Stimulated activated CD4-positive, alpha-beta T cell treated with anti-CD3 and anti-CD28 coated beads, Interleukin-12 subunit alpha, Interleukin-12 subunit beta, amount 100 ng/mL, for 48 hours (primary cell): ENCODE measurements at places on chromosomes 1 and 21.

DNA sequence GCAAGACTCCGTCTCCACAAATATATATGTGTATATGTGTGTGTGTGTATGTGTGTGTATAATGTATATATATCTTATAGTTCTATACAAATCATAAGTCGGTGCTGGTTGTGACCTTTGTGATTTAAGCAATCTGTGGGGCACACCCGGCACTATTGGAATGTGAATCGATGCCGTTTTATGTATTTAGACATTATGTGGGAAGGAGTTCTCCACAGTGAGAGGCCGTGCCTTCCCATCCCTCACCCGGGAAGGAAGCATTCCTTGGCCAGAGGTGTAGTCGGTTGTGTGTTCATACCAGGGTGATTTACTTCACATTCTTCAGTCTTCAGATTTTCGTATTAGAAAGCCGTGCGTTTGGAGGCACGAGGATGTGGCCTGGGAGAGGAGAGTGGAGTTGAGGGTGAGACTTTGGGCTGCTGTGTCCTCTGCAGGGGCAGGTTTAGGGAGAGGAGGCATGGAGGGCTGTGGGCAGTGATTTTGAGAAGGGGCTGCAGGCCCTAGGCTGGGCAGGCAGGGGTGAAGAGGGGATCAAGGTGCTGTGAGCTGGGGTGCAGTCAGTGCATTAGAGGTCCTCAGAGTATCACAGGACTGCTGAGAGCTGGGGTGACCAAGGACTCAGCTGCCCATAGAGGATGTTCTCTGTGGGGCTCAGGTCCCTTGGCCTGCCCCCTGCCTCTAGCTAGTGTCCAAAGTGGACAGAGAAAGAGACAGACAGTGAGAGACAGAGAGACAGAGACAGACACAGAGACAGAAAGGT lies 57.7 kb downstream of the TRIM11 start:
- no peak for DNase-seq

DNA sequence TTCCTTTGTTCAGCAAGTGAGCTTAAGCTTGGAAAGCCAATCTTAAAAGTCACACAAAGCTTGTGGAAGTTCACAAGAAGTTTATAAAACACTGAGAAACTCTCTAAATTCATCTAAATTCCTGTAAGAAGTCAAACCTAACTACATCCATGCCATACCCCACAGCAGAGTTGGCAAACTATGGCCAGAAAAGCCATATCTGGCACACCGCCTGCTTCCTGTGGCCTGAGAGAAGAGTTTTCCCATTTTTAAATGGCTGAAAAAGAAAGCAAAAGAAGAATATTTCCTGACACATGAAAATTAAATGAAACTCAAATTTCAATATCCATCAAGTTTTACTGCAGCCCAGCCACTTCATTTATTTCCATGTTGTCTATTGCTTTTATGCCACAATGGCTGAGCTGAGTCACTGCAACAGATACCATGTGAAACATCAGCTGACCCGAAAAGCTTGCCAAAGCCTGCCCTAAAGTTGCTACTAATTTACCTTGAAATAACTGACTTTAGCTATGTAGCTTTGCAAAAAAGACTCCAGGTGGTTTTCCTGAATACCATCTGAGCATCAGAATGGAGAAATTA lies 237.1 kb downstream of the SLC45A1 start:
- peak; percentile 17 for DNase-seq

DNA sequence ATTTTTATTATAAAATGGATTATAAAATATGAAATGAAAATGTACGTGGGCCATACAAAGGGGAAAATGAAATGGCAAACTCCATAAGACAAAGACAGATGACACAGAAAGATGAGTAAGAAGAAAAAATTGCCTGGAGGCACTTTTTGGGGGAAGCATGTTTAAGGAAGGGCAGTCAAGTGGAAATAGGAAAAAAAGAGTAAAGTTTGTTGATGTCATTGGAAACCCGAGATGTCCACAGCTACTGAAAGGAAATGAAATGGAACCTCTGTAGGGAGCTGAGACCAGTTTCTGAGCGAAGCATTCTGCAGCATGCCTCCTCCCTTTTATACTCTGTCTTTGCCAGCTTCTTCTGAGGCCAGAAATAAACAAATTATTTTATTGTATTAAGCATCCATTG lies 203.4 kb upstream of the UBE2U start:
- no peak for DNase-seq

GRCh38 chr21:37459575-37459974 lies 93.0 kb downstream of the DYRK1A start:
- DNase-seq = no peak

GRCh38 chr21:36696390-36697059 lies 2.4 kb upstream of the SIM2 start:
- DNase-seq = no peak

DNA sequence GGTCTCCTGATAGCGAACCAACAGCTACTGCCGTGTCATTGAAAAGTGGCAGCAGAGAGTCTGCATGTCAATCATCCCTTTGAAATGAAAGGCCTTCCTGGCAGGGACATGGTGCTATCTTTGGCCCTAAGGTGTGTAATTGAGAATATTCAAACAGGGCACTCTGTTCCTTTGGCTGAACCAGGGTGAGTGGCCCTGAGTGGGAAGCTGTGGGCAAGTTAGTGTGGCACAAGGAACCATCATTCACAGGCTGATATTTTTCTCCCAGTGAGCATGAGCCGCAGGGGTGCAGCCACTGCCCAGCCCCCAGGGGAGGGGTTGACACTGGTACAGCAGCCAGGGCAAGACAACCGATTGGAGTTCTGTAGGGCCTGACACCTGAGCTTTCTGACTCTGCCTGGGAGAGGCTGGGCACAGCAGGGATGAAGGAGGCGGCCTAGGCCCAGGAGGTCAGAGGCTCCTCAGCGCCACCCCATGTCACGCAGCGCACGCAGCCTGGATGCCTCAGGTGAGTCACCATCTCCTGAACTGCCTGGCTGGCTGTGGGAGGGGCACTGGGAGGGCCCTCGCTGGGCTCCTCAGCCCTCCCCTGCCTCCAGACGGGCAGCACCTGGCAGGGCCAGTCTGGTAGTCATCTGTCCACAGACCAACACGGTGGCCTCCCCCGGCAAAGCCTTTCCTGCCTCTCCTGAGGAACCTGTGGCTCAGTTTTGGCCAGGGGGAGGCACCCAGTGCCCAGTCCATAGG lies 13.2 kb downstream of the QSOX1 start:
- no peak for DNase-seq

- no peak for DNase-seq
Measured at GRCh38 chr1:171220581-171221054, 27.7 kb upstream of the FMO1 start.

- no peak for DNase-seq
Measured at GRCh38 chr1:150596976-150597375, 17.6 kb upstream of the MCL1 start.

DNA sequence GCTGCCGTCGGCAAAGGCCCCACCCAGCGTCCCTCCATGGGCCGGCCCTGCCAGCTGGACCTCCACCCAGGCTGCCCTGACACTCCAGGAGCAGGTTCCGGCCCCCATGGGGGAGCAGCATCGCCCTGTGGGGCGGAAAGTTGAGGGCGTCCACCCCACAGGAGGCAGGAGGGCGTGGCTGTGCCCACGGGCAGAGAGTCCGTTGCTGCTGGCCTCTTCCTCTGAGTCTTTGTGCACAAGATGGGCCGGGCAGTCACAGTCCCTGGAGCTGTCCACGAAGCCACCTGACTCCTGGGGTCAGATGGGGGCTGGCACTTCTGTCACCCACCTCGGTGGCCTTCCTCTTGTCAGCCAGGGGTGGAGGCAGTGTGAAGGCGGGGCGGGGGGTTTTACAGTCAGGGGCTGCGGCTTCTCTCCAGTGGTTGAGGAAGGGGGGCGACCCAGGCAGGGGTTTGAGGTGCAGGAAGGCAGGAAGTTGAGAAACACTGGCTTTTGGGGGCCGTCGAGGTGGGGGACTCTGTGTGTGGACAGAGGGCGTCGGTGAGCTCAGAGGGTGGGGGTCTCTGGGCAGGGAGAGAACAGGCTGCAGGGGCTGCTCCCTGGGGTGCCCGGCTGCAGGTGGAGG lies 67.2 kb upstream of the TTC34 start:
- no peak for DNase-seq

GRCh38 chr21:31912501-31912900 lies 39.7 kb downstream of the HUNK start:
- no peak for DNase-seq
